ENCODE measurements at places on chromosomes 12 and 14.

GRCh38 chr12:133058203-133059113 lies 21.1 kb downstream of the ZNF84 start:
- DNase-seq: no peak

DNA sequence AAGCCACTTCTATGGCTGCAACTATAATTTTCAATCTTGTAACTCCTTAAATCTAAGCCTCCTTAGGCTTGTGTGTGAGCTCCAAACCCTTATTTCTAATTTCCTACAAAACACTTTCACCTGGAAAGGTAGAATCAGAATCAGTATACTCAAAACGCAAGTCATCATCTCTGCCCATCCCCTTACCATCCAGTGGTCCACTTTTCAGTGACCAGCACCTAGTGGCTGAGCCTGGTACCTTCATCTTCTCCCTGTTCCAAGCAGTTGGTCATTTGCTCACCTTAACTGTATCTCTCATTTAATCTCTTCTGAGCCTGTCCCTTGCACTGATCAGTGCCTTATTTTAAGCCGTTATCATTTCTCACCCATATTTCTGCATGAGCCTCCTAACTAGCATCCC lies 107.9 kb downstream of the PPM1H start:
- DNase-seq: no peak

- no peak for DNase-seq
These were observed 85.8 kb downstream of the EXOC5 start for GRCh38 chr14:57182760-57183503.

DNA sequence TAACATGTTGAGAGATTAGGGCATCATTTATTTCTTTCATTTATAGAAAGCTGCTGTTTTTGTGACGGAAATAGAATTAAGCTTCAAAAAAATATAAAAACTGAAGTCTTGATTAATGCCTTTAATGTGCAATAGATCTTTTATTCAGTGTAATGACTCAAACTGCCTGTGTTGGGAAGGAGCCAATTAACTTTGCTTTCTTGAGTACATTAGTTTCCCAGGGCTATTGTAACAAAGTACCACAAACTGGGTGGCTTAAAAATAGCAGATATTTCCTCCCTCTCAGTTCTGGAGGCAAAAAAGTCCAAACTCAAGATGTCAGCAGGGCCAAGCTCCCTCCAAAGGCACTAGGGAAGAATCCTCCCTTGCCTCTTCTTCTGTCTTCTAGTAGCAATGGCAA lies 36.6 kb downstream of the EID3 start:
- no peak for DNase-seq

DNA sequence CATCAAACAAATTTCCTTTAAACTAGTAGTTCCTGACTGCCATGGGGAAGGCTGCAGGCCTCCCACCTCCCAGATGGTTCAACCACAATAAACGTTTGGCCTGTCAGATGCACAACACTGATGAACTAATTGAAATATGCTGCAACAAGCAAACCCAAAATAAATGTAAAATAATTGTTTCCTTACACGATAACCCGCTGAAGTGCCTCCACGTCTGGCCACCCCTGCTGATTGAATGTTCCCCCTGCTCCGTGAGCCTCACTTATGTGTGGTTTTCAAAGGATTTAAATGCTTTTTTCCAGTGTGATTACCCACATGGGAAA lies 8.4 kb downstream of the PITPNM2 start:
- no peak for DNase-seq

GRCh38 chr14:32073537-32074189 lies 3.4 kb upstream of the ARHGAP5 start:
- peak; percentile 20 for DNase-seq

Measured in activated CD8-positive, alpha-beta memory T cell treated with anti-CD3 and anti-CD28 coated beads for 4 hours (primary cell).